ENCODE measurements at places on chromosomes 12 and 14.

DNA sequence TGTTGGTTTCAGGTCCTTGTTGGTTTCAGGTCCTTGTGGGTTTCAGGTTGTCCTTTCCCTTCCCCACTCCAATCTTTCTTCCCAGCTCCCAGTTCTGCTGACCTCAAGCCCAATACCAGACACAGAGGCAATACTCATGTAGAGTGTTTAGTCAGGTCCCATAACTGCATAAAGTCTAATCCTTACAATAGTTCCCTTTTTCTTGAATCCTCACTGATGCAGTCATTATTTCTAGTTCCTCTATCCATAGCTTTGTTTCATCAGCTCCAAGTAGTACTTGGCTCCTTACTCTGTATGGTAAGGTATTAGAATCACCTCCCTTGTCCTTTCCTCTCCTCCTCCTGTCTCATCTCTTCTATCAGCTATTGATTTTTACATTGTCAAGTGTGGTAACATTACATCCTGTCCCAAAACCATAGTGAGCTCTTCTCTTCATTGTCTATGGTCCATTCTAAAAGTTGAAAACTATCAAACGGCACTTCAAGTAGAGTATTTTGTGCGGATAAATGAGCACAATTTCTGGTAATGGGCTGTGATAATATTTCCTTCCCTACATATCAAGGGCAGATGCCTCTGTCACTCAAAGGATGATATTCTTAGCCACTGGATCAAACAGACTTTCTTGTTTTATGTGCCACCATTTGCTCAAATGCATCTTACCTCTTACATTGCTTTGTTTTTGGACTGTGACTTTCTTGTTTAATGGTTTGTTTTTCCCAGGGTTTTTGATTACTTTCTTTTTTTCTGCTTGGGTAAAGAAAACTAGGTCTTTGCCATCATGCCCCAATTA, 57.2 kb upstream of the JDP2 start:
- DNase-seq, result no peak

- DNase-seq, result no peak
These were observed 103.7 kb downstream of the TBX3 start for GRCh38 chr12:114580306-114580705.

DNA sequence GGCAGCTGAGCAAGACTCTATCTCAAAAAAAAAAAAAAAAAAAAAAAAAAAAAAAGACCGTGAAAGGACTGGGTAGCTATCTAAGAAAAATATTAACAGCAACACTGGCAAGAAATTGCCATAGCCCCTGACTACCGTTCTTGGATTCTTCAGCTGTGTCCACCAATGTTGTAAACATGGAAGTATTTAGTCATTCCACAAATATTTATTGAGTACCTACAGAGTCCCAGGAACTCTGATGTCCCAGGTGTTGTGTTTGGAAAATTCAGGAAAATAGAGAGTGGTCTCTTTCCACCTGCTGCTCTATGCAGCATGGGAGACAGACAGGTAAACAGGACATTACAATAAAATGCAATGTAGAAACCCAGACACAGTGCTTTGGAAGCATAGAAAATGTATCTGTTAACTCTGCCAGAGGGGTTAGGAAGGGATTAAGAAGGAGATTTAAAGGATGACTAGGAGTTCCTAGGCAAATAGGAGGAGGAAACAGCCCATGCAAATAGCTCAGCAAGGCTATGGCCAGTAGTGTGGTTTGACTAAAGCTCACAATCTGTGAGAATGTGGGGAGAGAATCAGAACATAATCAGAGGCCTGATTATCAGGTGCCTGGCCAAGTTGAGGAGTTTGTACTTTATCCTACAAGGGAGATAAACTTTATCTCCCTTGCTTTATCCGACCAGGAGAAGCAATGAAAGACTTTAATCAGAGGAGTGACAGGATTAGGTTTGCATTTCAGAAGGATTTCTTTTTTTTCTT, 2.1 kb upstream of the DLST start:
- no peak for DNase-seq

GRCh38 chr12:3533703-3534386, 42.8 kb downstream of the PRMT8 start:
- DNase-seq, result no peak

DNA sequence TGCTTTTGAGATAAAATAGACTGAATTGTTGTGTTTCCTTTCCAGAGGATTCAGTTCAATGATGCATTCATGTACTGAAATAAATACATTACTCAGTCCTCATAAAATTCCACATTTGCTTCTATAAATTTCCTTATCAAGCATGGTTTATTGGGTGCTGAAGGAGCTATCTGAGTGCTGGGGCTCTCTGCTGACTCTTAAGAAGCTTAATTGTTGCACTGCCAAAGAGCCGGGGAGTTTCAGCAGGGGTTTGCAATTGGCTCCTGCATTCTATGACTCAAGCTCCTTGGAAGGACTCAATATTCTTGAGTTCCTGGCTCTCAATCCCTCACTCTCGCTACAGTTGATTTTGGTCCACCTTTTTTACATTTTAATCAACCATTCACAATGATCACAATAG, 69.8 kb upstream of the PYGL start:
- no peak for DNase-seq

DNA sequence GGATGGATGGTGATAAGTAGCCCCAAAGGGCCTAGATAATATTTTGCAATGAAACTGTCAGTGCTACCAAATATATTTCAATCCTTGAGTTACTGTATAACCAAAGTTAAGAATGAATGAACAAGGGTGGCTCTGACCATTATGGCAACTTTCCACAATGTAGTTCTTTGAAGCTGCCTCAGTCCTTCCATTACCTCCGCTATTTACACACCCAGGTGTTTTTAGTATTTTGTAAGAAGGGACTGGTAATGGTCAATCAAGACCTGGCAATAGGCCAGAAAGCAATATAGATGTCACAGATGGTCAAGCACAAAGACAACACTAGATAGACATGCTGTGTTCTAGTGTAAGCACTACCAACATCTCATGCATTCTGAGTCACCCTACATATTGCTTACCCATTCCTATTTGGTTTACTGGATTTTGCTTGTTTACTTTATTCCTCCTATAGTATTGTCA, 16.3 kb downstream of the DUSP16 start:
- no peak for DNase-seq

- no peak for DNase-seq
These were observed 57.7 kb downstream of the WDR20 start for GRCh38 chr14:102197317-102197853.

DNA sequence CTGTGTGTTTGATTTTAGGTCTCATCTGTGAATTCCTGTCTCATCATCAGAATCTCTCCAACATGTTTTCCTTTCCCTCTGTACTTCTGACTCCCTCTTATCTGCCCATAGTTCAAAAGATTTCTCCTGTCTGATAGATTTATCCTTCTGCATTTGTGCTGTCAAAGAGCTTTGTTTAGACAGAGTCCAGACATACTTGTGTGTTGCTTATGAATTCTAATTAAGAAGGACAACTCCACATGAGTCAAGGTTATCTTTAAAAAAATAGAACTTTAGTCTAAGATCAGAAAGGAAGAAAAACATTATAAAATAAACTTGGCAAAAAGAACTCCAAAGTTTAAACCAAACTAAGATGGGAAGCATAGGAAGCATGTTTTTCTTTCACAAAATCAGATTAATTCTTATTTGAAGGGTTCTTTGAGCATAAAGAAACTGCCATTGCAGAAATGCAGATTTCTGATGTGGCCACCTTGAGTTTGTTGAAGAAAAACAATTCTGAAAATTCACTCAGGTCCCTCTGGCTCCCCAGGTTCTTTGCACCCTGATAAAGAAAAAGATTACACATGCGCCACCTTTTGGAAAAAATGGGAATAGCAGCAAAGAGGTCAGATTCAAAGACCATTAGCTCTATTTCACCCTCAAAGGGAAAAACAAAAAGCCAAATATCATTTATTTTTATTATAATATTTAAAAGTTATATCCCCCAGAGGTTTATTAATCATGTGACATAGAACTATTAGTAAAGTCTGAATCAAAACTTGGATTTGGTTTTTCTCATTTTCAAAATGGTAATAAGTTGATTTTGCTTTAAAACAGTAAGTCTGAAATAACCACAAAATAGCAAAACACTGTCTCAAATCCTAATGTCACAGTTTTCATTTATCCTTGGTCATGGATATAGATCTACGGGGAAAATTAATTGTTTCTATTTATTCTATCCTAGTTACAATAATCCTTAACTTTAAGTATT, 143.7 kb upstream of the DCN start:
- peak; percentile 15 for DNase-seq

DNA sequence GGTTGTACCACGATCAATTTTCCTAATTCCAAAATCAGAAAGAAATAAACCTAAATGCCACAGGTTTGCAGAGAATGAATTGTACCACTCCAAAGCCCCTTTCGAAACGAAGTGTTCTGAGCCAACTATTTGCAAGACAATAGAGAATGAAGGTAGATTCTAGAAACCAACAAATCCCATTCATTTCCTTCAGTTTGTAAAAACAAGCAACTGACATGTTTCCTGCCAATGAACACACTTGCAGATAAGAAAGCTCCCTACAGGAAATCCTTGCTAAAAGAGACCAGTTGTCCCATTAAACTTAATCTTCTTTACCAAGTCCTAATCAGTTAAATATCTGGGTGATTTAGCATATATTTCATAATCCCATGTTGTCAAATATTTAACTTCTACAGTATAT, 198.4 kb upstream of the FOXN3 start:
- DNase-seq, result no peak

GRCh38 chr14:104353221-104353920, 215.0 kb downstream of the KIF26A start:
- no peak for DNase-seq

- no peak for DNase-seq
These were observed 150.3 kb downstream of the LRRK2 start for GRCh38 chr12:40375076-40375475.

DNA sequence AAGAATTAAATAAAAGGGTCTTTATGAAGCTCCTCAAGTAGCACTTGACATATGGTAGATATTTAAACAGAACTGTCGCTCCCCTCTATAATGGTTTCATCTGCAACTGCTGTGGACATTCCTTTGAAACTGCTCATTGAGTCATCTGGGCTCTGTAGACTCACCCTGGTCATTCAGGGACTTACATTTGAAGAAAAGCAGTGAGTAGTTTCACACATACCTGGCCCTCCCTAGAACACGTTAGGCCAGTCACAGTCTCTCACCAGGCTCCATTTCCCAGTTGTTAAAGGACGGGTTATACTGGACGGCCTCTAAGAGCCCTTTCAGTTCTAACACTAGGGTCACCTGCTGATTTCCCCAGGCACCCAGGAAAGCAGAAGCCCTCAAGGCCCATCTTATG, 217.0 kb downstream of the BCL11B start:
- DNase-seq, result no peak

DNA sequence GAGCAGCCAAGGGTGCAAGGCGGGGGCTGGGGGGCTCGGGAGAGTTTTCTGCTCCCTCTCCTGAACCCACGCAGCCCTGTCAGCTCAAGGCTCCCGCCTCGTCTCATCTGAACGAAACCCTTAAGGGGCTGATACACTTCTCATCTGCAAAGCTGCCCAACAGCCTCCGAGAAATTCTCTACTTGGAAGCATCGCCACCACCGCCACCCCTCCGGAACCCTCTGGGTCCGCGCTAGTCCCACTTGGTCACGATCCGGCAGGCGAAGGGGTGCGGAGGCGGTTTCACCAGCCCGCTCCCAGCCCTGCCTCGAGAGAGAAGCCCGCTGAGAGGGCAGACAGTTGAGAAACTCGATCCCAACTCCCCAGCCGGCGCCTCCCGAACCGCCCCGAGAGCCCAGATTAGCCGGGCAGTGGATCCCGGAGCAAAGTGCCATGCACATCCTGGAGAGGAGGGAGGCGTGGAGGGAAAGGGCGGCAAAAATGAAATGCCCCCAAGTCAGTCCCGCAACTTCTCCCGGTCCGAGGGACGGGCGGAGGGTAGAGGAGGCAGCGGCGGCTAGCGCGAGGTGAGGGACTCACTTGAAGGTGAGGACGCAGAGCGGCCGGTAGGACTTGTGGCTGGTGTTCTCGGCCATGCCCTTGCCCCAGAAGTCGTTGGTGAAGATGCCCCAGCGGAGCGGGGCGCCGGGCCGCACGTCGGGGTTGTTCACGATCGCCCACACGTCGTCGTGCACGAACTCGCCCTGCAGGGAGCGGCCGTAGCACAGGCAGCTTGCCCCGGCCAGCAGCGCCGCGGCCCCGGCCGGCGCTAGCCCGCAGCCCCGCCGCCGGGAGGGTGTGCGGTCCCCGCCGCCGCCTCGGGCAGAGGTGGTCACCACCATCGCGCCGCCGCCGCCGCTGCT, 620 bp downstream of the TMTC1 start:
- no peak for DNase-seq

DNA sequence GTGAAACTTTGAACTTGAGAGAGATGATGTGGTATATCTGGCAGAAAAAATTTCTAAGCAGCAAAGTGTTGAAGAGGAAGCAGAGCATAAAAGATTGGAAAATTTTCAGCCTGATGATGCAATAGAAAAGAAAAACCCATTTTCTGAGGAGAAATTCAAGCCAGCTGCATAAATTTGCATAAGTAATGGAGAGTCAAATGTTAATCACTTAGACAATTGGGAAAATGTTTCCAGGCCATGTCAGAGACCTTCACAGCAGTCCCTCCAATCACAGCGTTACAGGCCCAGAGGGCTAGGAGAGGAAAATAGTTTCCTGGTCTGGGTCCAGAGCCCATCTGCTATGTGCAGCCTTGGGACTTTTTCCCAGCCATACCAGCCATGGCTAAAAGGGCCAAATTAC, 469.0 kb upstream of the FOXG1 start:
- no peak for DNase-seq

GRCh38 chr12:25328072-25328712, 77.5 kb upstream of the KRAS start:
- no peak for DNase-seq

DNA sequence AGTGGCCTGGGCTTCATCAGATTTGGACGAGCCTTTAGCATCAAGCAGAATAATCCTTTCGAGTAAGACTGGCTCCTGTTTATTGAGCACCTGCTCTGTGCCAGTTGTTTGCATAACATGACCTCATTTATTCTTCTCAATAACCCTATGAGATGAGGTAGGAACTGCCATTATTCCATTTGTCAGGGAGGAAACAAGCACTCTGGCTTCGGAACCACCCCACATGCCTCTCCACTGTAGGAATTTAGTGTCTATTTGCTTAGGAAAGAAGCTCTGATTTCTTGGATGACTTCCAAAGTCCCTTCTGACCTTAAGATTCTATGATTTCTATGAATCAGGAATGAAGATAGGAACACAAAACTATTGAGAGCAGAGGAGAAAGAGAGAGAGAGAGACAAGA, 11.0 kb downstream of the SAMD4A start:
- DNase-seq, result no peak

- no peak for DNase-seq
These were observed 5.1 kb downstream of the ANKRD9 start for GRCh38 chr14:102504328-102504999.

GRCh38 chr12:42766754-42767153, 177.2 kb upstream of the PRICKLE1 start:
- no peak for DNase-seq

DNA sequence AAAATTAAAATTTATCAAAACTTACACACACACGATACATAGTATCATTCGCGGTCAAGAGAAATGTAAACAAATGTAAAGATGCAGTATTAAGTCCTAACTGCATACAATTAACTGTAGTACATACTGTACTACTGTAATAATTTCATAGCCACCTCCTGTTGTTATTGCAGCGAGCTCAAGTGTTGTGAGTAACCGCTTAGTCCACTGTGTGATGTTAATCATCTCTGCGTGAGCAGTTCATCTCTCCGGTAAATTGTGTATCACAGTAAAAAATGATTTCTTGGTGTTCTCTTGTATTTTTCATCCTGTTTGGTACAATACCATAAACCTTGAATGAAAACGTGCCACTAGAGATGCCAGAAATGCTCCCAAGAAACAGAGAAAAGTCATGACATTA, 6.5 kb downstream of the EPS8 start:
- no peak for DNase-seq

- DNase-seq, result no peak
These were observed 333.7 kb downstream of the MED13L start for GRCh38 chr12:115943630-115944391.
